ENCODE measurements at places on chromosomes 13 and 19. TPM values are rescaled to one million over a fixed set of nuclear protein-coding genes. Genes with fewer than 3 reads are reported as not detected.

Gene ZNF714
- total RNA-seq: 61.3 TPM

Gene ERICH6B
- total RNA-seq: not detected

DNA sequence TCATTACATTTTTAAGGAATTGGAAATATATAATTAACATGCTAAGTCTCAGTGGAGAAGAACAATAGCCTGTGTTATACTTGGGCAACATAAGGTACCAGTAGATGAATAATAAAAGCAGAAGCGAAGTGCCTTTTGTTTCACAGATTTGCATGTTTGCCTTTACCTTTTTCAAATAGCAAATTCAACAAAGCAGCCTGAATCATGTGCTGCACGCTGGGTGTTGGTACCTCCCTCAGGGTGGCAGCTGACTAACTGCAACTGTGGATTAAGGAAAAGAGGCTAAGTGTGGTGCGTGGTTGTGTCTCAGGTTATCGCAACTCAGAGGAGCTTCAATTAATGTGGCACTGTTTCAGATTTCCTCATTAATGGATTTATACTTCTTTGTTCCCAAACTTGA lies 189.0 kb downstream of the LMO7 start:
- H3K4me3 ChIP-seq: no peak overlapping the region
- DNase-seq: no peak
- H3K36me3 ChIP-seq: no peaks in the 10 kb centered on the region
- H3K4me1 ChIP-seq: no peaks in the 10 kb centered on the region
- no peaks in the 10 kb centered on the region for H3K27me3 ChIP-seq

GRCh38 chr13:90622541-90622940 lies 724.9 kb upstream of the MIR17HG start:
- H3K27me3 ChIP-seq: no peaks in the 10 kb centered on the region
- no peaks in the 10 kb centered on the region for H3K36me3 ChIP-seq
- no peak for DNase-seq
- no peak overlapping the region for H3K27ac ChIP-seq
- no peak overlapping the region for H3K4me3 ChIP-seq

GRCh38 chr19:42325896-42326771 lies 699 bp downstream of the MEGF8 start:
- peak overlapping the region; percentile 91 for H3K4me3 ChIP-seq
- peaks cover 7% of the 10 kb centered on the region for H3K4me1 ChIP-seq
- no peak overlapping the region for H3K27ac ChIP-seq
- H3K36me3 ChIP-seq: no peaks in the 10 kb centered on the region

- H3K27me3 ChIP-seq: no peaks in the 10 kb centered on the region
- no peak for DNase-seq
- H3K4me3 ChIP-seq: no peak overlapping the region
- no peak overlapping the region for H3K27ac ChIP-seq
- peaks cover 34% of the 10 kb centered on the region for H3K36me3 ChIP-seq
- H3K4me1 ChIP-seq: peaks cover 8% of the 10 kb centered on the region
Measured at GRCh38 chr13:114320065-114320464, 5.8 kb downstream of the CHAMP1 start.
